ENCODE measurements at places on chromosomes 7 and 10.

- DNase-seq = no peak
These were observed 125.6 kb downstream of the CALN1 start for GRCh38 chr7:72286519-72286918.

DNA sequence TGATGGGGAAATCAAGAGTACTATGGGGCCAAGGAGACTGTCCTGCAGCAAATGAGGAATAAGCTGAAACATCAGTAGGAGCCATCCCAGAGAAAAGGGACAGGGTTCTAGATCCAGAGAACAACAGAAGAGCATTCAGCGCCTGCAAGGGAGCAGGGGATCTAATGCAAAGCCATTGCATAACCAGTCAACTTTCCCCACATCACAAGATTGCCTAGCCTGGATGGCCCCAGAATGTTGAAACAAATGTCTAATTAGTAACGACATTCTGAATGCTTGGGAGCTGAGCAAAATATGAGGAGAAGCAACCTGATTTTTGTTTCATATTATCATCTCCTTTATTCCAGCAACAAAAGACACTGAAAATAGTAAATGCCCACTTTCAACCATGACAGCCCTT lies 2.7 kb upstream of the MPP7 start:
- no peak for DNase-seq

GRCh38 chr7:75042286-75042685 lies 31.3 kb downstream of the RCC1L start:
- no peak for DNase-seq

DNA sequence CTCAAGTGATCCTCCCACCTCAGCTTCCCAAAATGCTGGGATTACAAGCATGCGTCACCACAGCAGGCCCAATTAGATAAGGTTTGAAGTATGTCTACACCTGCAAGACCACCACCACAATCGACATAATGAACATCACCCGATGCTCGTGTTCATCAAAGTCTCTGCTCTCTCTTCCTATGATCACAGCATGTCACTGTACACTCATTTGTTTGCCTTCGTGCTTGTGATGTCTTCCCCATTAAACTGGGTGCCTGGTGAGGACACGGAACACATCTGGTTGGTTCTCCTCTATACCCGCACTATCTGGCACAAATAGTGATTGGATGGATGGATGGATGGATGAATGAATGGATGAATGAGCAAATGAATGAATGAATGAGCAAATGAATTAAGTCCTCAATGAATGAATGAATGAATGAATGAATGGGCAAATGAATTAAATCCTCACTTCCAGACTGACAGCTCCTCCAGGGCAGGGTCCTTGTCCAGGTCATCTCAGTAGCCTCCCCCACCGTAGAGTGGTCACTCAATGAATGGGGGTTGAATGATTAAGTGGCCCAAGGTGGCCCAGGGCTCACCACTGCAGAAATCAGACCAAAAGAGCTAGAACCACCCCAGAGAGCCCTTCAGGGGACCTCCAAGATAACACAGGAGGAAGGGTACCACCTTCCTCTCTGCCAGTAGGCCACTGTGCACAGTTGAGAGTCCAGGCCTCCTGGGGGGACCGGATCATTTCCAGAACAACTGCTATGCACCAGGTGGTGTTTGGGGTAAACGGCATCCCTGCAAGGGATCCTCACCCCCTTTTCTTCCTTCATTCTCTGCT lies 101.9 kb upstream of the TNRC18 start:
- DNase-seq = no peak

GRCh38 chr10:5148678-5149032 lies 36.3 kb downstream of the AKR1C8 start:
- no peak for DNase-seq

DNA sequence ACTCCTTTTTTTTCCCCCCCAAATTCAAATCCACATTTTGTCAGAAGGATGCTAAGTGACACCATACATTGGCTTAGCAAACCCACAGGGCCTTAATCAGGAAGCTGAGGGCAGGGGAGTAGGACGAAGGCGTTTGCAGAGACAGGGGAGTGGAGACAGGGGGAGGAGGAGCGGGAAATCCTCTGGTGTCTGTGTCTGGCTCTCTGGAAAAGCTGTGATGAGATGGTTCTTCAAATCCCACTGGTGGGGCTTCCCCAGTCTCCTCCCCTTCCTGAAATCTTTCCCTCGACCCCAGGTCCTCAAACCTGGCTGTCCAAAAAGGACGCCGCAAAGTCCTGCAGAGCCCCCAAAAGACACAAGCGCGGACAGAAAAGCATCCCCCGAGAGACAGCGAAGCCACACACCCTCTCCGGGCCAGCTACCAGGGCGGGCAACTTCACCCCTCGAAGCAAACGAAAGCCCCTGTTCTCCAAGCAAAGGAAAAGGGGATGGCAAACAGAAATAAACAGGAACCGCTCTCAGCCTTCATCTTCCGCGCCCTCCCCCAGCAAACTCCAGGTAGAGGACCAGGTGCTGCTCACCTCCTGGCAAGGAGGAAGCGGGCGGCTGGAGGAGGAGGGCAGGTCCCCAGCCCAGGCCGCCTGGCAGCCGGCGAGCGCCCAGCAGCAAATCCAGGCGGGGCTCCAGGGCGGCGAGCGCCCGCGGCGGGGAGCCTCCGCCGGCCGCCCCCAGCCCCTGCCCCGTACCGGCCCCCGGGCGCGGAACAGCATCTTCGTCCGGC lies 520 bp downstream of the ELAPOR2 start:
- DNase-seq = peak; percentile 26

DNA sequence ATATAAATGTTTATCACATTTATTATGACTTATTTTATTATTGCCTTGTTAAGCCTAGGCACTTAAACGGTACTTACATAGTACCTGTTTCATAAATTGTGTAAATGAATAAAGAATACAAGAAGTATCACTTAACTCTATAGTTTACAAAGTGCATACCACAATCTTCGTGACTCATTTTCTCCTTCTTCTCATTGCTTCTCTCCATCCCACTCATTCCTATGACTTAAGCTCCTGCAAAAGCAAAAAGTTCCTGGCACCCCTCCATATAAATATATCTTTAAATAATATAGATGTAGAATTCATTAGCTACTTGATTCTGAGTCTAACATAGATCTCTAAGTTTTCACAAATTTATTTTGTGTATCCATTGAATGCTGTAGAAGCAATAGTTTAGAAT lies 1382.0 kb upstream of the CELF2 start:
- no peak for DNase-seq

DNA sequence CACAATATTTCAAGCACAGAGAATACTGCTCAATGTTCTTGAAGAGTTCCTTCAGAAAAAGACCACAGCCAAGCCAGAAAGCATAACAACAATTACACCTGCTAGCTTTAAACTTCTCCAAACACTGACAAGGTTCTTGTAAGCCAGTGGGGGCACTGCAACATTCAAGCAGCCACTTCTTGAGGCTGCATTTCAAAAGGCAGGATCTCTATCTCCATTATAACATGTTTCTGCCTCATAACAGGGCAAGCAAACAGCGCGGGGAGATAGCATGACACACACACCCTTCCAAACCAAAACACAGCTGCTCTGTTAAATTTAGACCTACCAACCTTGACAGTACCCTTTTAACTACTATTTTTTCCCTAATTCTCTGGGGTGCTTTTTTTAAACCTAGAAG lies 30.8 kb downstream of the CHCHD3 start:
- DNase-seq = no peak

DNA sequence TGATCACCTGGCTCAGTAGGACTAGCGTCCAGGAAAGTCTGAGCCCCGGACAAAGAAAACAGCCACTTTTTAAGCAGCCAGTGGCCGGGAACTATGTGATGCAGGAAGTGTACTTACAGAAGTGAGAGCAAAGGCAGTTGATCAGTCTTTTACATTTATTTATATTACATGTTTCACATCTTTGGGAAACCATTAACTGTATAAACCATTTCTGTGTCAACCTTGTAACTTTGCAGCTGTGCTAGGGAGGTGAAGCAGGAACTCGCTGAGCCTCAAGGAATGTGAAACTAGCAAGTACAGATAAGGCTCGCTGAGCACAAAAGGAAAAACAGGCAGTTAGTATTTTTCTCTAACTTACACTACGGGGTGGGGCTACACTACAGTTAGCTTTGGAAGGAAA lies 39.9 kb upstream of the HECW1 start:
- no peak for DNase-seq

- no peak for DNase-seq
These were observed 167.7 kb downstream of the NSUN6 start for GRCh38 chr10:18483516-18484186.

DNA sequence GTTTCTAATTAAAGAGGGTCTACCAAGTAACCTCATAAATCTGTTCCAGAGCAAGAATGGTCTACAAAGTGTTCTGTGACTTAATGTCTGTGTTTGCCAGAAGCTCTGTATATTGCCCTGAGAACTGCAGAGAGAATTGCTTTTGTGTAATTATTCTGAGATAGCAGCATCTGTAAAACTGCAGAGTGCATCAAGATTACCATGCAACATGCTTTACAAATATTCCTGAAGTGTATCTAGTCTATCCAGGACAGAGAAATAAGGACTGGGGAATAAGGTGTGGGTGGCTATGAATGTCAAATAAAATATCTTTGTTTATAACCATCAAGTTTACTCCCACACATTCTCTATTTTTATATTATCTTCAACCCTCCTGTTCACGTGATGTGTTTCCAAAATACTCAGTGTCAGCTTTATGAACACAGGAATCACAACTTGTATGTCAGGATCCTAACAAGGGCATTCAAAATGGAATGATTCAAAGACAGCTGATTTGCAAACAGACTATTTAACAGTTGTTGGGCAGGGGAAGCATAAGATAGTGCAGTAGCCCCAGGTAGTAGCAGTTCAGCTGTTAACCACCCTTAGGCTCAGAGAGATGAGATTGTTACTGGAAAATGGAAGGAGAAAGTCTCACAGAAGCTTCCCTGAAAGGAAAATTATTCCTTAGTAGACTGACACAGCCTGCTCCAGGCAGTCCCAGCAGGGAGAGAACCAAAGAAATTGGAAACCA lies 15.3 kb upstream of the LIPA start:
- DNase-seq = no peak

GRCh38 chr7:129271500-129272355 lies 46.9 kb downstream of the AHCYL2 start:
- peak; percentile 58 for DNase-seq

- no peak for DNase-seq
These were observed 4.1 kb downstream of the JAKMIP3 start for GRCh38 chr10:132069849-132070182.

DNA sequence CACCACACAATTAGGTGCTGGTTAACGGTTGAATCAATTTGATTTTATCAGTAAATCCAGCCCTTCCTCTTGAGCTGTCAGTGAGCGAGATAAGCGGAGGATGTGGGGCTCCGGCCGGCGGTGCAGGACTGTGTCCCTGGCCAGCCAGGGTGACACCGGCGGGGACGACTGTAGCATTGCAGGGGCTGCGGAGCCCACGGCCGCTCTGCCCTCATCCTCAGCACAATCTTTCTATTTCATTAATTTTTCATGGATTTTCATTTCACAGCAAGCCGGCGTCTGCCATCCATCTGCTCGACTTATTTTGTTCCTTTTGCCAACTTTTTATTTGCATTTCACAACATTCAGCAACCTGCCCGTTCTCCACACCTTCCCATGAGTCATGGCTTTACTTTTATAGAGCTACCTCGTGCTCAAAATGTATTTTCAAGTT lies 4.7 kb downstream of the ADARB2 start:
- no peak for DNase-seq

DNA sequence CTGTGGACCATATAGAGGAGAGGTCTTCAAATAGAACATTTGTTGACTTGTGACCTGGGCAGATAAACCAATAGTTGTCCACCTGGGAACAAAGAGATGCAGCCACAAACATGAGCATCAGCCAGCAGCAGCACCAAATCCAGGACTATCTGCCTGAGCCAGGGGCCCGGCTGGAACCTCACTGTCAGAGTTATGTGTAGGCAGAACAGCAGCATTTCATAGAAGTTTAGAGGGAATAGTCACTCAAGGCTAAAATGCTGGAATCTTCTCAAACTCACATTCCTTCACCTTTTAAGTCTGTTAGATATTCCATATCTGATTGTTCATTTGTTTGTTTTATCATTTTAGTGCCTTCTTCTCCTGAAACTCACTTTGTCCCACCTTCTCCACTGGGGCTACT lies 72.2 kb upstream of the IL6 start:
- no peak for DNase-seq

GRCh38 chr7:108425714-108426275 lies 30.4 kb downstream of the NRCAM start:
- no peak for DNase-seq

DNA sequence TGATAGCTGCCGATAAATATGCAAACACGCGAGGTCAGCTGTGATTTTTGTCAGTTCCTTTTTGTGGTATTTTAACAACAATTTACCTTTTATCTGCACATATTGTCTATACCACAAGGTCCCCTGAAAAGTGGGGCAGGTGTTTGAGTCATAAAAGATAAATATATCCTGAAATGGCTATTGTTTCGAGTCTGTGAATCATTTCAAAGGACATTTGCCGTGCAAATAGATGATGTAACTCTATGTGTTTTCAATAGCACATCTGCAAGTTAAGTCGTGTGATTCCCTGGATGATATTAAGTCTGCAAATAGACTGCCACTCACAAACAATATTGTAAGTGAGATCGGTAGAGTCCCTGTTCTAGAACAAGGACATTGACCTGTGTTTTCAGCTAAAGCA lies 193.0 kb upstream of the PITRM1 start:
- no peak for DNase-seq

- no peak for DNase-seq
These were observed 169.2 kb downstream of the ZNF438 start for GRCh38 chr10:30862486-30862885.

DNA sequence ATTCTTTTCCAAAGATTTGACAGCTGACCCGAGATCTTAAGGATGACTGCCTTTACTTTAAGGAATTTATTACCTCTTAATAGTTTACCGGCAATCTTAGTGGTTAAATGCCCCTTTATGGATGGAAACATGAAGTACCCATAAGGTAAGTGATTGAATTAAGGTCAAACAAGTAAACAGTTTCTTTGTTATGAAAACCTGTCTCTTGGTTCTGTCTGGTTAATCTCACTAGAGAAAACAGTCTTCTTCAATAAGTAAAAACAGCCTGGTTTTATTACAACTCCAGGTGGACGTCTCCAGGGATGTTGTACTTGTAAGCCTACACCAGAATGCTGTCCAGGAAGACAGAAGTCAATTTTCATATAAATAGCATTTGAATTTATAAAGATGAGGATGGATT lies 161.8 kb upstream of the MTPN start:
- no peak for DNase-seq

GRCh38 chr7:97623333-97623732 lies 108.6 kb upstream of the TAC1 start:
- no peak for DNase-seq

DNA sequence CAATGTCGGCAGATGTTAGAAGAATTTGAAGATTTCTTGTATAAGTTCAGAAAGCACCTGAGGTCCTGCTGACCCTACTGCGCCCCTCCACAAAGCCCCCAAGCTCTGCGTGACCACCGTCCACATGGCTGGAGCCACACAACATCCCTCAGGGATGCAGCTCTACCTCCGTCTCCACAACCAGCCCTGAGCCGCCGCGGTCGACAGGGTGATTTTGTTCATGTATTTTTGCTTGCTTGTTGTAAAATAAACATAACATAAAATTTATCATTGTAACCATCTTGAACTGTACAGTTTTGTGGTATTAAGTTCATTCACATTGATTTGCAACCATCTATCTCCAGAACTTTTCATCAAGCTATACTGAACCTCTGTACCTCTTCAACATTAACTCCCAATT lies 50.5 kb downstream of the CPXM2 start:
- no peak for DNase-seq

Data from memory B cell (primary cell).